ENCODE measurements at places on chromosomes 4 and X.

DNA sequence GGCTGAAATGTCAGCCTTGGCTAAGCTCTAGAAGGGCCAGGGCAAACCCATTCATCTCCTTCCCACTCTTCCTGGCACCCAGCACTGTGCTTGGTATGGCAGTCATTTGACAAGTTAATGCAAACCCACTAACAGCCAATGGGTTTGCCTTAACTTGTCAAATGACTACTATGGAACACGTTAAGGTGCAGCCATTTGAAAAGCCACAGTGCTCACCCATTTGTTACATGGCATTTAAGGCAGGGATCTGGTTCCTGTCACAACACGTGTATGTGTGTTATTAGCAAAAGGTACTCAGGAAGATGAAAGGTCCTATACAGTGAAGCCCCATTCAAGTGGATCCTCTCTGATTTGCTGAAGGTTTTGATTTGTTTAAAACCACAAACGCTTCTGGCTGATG lies 7.2 kb downstream of the CRMP1 start:
- DNase-seq = no peak

DNA sequence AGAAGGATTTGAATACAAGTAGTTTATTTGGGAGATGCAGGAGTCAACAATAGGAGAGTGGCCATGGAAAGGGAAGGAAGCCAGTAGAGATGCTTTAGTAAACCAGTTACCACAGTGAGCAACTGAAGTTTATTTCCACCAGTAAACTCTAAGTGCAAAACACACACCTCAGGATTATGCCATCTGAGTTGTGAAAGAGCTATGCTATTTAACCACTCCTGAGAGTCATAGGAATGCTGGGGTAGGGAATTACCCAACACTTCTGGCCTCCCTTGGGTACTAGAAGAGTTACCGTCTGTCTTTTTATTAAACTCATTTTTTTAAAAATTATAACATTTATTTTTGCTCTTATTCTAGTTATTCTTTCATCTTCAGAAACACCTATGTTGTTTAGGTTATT lies 834.6 kb upstream of the AMOT start:
- DNase-seq = no peak

GRCh38 chr4:144371485-144371884 lies 231.0 kb upstream of the GYPA start:
- no peak for DNase-seq

- DNase-seq = no peak
These were observed 10.5 kb upstream of the TMEM165 start for GRCh38 chr4:55385201-55385649.

Data from HS-27A (cell line).